Stimulated activated CD4-positive, alpha-beta T cell treated with anti-CD3 and anti-CD28 coated beads, Interleukin-4, amount 100 ng/mL, for 4 hours (primary cell): ENCODE measurements at places on chromosomes 2 and 18.

DNA sequence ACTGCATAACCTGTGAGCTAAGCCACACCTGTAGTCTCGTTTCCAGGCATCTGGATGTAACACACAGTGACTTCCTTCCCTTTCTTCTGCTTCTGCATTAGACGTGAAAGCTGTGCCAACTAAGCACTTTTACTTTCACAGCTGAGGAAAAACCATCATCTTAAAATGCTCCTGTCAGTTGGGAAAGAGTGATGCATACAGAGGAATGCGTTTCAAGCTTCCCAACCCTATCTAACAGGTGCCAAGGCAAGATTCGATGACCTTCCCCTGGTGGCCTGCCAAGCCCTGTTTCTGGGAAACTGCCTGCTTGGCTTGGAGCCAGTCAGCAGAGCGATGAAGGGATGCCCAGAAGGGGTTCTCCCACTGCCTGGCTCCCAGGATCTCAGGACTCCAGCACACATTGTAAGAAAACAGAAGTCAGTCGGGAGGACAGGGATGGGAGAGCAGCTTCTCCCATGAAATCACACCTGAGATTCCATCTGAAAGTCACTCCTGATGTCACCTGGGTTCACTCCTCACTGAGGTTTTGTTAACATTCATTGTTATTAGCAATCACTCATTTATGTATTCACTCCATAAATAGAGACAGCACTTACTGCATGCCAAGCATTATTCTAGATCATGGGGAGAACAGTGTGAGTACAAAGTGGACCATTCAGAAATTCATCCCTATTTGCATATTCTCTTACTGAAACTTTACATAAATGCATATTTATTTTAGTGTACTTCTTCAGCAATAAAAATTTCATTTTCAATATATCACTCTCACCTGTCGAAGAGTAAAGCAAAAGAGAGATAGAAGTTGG, 64.1 kb downstream of the DTNA start:
- DNase-seq = no peak

DNA sequence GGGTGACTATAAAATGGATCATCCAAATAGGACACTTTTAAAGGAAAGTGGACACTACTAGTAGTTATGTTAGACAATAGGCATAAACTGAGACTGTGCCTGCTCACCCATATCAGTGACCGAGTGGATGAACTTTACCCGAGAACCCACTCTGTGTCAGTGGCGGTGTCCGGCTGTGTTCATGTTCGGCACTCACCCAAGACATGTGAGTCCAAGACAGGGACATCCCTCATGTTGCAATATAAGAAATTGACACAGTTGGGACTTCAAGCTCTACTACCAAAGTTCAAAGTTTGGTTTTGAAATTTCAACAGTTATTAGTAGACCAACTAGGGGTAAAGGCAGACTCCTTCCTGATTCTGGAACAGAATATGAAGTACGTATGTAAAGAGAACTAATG, 326.3 kb upstream of the TNP1 start:
- no peak for DNase-seq

- DNase-seq = no peak
Observed at GRCh38 chr18:61955644-61956043, 62.8 kb upstream of the RNF152 start.

GRCh38 chr2:105488285-105488684, 89.4 kb upstream of the FHL2 start:
- no peak for DNase-seq
